ENCODE measurements at places on chromosomes 5 and 9.
A peak's percentile ranks its signal among the peaks of the same experiment; 100 is the strongest.

DNA sequence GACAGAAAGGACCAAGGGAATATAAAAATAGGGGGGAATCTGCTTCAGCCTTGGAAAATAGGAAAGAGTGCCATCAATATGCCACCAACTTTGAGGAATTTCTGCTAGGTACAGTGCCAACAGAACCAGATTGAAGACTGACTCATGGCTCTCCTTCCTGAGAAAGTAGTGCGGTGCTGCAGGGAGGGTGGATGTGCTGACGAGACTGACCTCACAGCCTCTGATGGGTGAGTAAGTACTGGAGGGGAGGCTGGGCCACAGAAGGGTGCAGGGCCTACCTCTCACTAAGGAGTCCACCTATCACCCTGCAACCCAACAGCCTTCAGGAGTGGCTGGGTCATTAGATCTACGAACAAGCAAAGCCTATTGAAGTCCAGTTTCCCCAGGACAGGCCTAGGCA, 187.6 kb downstream of the GABBR2 start:
- DNase-seq, result no peak

DNA sequence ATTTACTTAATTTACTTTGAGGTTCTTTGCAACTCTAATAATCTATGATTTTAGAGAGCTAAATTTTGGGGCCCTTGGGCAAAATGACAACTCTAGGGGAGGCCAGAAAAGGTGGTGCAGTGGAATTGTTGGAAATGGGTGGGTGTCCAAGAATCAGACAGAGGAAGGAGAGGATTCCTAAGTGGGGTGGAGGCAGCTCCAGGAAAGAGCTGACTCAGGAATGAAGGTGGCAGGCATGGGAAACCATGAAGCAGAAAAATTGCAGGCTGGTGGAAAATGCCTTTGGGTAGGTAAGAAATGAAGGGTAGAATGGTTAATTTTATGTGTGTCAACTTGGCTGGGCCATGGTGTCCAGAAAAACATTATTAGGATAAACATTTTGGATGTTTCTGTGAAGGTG, 248.5 kb upstream of the TUT7 start:
- no peak for DNase-seq

- no peak for DNase-seq
These were observed 84.3 kb downstream of the RAI14 start for GRCh38 chr5:34740389-34740806.

DNA sequence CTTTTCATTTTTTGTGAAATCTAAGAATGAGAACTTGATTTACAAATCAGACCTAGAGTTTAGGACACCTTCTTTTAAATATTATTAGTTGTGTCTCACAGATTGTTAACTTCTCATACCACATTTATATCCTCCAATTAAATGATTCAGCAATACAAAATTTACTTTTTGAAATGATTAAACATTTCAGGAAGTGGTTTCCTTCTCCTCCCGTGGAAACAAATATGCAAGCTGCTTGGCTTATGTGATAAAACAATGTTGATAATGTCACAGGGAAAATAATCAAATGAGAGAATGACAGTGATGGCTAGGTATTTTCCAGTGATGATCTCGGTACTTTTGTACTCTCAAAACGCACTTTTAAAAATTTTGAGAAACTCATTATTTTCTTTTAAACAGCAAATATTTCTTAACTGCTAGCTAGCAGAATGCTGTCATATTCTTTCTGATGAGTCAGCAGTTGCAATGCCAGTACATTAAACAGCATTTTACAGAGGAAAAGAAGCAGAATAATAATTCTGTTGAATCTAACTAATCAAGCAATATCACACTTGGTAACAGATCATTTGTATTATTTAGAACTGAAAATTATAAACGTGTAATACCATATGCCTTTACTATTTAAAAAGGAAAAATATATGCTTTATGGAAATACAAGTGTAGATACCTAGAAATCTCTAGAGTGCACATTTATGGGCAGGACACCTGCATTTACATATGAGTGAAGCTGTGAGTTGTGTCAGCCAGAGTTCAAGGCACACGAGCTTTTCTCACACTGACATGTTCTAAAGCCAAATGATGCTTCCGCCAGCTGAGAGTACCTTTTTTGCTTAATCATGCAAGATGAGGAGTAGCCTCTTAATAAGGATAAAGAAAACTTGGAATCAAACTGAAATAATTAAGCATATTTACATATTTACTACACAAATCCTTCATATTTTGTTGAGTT, 53.6 kb upstream of the CDH18 start:
- no peak for DNase-seq

DNA sequence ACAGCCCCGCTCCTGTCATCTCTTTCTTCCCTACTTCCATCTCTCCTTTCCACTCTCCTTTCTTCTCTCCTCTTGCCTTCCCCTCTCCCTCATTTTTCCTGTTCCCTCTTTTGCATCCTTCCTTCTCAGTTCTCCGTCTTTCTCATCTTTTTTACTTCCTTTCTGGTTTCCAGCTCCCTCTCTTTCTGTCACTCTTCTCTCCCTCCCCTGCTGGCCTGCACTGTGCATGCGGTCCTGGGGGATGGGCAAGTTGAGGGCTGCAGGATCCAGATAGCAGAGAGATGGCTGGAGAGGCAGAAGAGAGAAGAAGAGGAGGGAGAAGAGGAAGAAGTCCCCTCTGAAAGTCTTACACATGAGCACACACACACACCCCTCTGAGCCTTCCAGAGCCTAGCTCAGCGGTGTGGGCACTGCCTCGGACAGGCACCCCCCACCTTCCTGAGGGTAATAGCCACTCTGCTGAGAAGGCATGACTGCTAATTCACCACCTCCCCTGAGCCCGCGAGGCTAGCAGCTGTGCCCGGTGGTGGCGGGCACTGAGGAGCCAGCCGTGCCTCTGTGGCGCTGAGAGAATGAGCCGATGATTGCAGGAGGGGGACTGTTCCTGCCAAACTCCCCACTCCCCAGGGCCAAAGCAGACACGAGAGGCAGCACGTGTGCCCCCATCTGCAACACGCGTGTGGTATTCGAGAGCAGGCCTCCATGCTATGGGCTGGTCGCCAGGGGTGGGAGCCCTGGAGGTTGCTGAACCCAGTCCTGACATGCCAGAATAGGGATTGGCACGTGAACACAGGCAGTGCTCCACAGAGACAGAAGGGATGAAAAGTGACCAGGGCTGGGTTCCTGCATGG, 3.7 kb upstream of the CAMK2A start:
- DNase-seq, result no peak

GRCh38 chr5:115549154-115549553, 4.6 kb upstream of the FEM1C start:
- no peak for DNase-seq

DNA sequence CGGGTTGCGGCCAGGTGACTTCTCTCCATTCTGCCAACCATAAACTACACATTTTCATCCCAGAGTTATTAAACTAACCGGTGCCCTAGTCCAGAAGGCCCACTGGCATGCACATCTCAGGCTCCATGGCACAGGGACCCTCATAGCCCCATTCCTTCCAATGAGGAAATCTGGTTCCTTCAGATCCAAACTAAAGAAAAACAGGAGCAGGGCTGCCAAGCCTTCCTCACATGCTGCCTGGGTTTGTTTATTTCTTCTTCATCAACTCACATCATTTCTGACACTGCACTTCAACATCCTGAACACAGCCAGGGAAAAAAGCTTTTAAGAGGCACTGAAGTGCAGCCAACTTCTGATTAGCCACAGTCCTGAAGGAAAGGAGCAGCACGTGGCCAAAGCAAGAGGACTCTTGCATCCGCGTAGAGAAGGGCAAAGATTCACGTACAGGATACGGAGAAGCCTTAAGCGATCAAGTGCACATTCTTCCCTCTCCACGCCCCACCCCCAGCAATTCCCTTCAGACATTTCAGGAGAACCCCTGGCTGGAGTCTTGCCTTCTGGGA, 22.5 kb downstream of the LHFPL2 start:
- no peak for DNase-seq

DNA sequence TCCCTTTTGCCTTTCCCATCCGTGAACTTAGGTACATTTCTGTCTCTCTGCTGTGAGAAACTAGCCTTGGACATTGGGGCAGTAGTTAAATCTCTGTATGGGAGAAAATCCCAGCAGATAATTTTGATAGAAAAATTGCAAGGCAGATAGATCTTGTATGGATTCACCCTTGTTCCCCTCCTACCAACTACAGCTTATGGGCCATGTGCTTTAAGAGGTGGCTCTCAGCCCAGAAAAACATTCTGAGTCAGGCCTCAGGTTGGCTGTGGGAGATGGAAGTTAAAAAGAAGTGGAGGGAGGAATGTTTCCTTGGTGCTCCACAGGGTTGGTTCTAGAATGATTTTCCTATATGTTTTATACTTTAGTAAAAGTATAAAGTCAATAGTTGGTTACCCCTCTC, 1.4 kb upstream of the KDM3B start:
- DNase-seq, result no peak

GRCh38 chr9:127723444-127723843, 7.6 kb downstream of the TTC16 start:
- DNase-seq, result no peak

- no peak for DNase-seq
These were observed 146.0 kb upstream of the NMUR2 start for GRCh38 chr5:152551061-152551460.

- no peak for DNase-seq
These were observed 177.2 kb downstream of the OSTF1 start for GRCh38 chr9:75265525-75265972.

- no peak for DNase-seq
These were observed 57.3 kb upstream of the FNIP1 start for GRCh38 chr5:131854134-131854533.

GRCh38 chr9:95211028-95211427, 106.5 kb downstream of the FANCC start:
- DNase-seq, result no peak

GRCh38 chr9:116924462-116925110, 237.5 kb downstream of the TRIM32 start:
- no peak for DNase-seq

- peak; percentile 44 for DNase-seq
These were observed 11.3 kb downstream of the RGS14 start for GRCh38 chr5:177368869-177369644.

DNA sequence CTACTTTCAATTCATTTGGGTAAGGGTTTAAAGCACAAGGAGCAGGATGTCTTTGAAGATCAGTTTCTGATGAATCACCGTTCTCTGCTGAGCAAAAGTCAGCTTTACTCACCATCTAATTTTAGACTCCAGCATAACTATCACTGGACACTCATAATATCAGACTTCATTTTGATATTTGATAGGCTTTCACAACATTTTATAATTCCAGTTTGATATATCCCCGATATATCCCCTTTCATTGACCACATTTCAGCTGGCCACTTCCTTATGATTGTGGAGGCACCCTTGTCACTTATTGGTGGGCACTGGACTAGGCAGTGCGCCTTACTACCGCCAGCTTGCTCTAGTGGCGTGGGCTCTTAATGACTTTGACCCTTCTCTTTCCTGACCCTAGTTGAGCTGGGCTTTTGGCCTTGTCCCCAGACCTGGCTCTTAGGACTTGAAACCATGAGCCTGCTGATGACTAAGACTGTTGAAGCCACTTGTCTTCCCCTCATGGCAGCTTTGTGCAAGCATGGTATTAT, 46.8 kb downstream of the CYSTM1 start:
- DNase-seq, result no peak

DNA sequence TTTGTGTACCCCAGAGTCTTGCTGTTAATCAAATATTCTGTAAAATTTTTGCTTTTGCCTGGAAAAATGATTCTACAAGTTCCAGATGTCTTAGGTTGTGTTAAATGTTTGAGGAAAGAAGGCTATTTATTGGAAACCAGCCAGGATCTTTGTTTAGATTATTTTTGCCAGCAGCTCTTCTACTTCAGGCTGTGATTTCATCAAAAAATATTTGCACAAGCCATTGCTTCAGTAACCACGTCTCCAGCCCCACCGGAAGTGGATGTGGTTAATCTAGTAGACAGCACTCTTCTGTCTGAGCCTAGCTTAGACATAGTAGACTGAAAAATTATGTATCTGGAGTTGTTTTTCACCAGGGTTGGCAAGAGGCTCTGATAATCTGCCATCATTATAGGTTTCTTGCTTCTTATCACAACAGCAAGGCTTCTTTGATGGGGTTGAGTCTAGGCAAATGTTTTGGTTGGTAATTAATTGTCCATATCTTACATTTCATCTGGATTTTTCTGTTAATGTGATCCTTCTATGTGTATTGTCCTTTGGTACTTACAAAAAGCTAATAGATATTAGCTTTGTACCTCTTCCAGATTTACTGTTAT, 17.1 kb downstream of the KCTD16 start:
- DNase-seq, result peak; percentile 65

- DNase-seq, result no peak
These were observed 395.1 kb downstream of the ARHGEF28 start for GRCh38 chr5:74021126-74021525.

GRCh38 chr5:171614511-171614910, 171.1 kb upstream of the SMIM23 start:
- DNase-seq, result no peak

DNA sequence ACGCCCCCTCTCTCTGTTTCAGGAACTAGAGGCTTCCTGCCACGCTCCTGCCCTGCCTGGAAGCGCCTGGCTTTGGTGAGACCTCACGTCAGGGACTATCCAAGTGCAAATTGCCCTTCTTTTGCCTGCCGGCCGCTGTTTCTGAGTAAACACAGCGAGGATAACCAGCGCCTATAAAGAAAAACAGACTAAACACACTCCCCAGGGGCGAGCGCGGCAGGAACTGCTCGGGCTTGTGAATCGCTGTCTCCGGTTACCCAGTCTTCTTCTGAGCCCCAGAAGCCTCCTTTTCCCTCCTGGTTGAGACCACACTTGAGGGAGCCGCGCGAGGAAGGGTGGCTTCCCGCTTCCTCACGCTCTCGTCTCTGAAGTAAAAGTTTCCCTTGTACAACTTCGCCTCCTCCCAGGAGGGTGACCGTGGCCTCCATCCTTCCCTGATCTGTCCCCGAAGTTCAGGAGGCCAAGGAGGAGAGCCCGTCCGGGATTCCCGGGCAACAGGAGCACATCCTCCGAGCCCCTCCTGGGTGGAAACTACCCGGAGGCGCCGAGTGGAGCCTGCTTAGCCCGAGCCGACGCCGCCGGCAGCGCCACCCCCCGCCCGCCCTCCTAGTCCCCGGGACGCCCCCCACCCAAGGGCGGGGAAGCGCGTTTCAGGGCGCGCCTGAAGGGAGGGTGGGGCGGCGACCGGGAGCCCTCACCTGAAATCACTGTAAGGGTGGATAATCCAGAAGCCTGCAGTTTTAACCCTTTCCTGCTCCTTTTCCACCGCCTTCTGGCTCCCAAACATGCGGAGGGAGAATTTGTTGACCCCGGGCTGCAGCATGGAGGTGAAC, 993 bp downstream of the HCN1 start:
- no peak for DNase-seq

DNA sequence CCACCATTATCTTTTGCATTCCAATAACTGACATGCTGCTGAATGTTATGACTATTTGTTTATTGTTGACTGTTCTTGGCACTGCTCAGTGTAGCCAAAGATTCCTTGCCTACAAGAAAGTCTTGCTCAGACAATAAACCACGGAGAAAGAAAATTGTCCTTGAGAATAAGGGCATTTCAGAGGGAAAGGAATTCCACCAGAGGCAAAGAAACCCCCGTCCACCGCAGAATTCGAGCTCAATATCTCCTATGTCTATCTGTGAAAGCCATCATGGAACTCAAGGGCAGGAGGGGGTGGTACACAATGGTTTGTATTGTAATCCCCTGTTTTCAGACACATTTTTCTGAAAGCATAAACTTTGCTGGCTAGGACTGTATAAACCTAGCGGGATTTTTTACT, 70.3 kb upstream of the ADAMTS16 start:
- DNase-seq, result no peak

Measured in activated T-cell treated with anti-CD3 and anti-CD28 coated beads, Interleukin-2, amount 50 U/mL, for 1 hour (primary cell).